ENCODE measurements at places on chromosomes 6 and 20. TPM values are rescaled to one million over a fixed set of nuclear protein-coding genes. Genes with fewer than 3 reads are reported as not detected.
A peak's percentile ranks its signal among the peaks of the same experiment; 100 is the strongest.

DNA sequence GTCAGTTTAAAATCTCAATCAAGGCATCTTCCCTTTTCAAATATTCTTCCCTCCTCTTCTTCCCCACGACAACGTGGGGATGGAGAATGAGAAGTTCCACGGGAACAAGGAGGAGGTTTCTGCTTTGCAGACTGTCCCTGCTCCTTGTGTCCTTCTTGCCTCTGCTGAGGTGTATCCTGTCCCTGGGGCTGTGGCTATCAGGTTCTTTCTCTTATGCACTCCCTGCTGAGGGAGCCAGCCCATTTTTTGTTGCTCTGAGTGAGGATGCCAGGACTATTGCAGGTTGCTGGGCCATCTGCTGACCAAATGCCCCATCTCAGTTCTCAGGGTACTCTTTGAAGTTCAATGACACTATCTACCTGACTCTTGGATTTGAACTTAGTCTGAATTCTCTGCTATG is 533.6 kb downstream of the RNF144B start:
- no peak for DNase-seq

- DNase-seq, result no peak
These were observed 1.1 kb upstream of the GRM1 start for GRCh38 chr6:146027586-146028251.

GRCh38 chr6:112562301-112563231 is 215.4 kb downstream of the RFPL4B start:
- DNase-seq, result no peak

DNA sequence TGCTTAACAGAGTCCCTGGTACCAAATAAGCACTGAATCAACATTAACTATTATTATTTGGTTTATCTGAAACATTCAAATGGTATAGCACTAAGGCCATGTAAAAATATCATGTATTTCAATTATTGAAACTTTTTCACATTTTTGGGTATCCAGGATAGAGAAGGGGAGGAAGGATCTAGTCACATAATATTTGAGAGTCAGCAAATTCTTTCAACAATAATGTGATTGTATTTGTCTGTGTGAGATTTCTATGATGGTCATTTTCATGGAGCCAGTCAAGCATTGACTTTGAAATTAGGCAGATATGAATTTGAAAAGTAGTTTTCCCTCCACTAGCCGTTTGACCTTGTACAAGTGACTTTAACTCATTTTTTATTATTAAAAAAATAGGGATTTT is 67.9 kb downstream of the LAMA2 start:
- no peak for DNase-seq

DNA sequence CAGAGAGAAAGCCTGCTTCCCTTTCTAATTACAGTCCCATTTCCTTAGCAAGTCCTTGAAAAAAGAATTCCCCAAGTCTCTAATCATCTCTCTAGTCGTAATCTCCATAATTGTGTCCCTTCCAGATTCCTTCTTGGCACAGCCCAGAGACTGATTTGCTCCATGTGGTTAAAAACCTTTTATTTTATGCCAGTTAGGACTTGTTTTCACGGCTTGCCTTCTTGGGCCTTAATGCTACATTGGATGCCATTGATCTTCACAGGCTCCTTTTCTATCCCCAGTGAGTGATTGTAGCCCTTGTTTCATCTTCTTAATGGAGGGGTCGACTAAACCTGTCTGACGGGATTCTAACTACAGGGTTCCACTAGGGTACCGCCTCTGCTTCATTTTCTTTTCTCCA is 650.6 kb upstream of the ARID1B start:
- no peak for DNase-seq

DNA sequence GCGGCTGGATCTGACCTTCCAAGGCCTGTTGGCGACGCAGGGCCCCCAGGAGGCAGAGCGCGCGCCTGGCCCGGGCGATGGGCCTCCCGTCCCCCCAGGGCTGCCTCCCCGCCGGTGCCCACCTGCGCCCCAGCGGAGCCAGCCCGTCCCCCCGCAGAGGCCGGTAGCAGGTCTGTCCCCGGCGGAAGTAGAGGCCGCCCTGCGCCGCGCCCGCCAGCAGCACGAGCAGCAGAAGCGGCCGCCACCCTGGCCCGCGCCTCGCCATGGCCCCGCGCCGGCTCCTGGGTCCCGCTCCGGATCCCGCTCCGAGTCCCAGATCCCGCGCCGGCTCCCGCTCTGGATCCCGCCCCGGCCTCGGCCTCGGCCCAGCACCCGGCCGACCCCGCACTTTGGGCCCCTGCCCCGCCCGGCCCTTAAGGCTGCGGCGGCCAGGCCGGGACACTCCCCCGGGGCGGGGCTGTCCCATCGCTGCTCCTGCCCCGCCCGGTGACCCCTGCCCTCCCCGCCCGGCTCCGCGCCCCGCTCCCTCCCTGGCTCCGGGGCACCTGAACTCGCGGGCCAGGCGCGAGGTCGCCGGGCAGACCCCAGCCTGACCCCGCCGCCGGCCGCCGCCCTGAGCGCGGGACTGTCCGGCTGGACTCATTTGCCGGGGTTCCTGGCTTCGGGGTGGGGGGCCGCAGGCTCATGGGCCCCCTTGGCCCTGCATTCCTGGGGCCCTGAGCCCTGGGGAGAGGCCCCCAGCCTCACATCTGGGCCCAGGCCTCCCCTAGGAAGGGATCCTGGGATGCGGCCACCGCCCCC is at the start of gene CTSZ:
TSS of gene CTSZ (minus strand) at position 391 of the 801 bp plus-strand sequence. CDS start at position 265, 126 bp downstream.
- peak; percentile 55 for DNase-seq

DNA sequence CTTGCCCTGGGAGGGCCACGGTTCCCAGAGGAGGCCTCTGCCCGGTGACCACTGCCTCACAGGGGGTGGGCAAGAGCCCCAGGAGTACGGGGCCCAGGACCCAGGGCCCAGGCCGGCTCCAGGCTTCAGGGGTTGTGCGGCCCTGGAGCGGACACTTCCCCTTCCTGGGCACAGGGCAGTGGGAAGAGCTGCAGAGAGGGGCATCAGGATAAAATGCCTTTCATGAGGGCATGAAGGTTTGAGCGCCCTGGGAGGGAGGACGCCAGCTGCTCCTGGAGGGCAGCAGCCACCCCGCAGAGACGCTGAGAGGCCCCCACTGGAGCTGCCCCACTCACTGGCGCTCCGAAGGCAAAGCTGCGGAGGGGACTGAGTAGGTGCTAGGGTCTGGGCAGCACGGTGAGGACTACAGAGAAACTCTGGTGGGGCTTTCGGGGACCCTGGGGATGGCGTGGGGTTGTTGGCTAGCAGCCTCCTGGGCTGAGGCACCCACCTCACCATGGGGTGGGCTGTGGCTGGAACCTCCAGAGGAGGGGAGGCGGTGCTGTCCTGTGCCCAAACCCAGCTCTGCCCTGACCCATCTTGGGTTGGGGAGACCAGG is 10.4 kb downstream of the LAMA5 start:
- DNase-seq, result peak; percentile 20

DNA sequence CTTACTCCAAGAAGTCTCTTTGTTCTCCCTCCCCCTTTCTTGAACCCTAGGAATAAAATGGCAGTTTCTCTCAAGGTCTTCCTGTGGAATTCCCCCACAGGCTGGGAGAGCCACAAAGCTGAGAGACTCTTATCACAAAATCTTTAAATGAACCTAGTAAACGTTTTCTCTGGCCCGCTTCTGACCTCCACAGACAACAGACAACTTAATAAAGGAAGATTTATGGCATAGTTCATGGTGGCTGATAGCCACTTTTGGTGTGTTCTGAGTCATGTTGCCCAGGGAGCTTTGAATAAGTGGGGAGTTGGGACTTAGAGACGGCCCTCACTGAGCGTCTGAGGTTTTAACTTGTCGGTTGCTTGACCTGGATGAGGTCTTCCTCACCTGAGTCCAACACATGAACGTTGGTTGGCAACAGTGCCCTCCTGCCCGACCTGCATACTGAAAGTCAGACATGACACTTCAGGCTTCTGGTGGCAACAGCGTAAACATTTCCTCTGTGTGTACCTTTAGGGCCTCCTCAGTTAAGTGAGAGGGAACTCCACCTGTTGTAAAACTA is 124.1 kb downstream of the FOXO3 start:
- DNase-seq, result peak; percentile 26

- DNase-seq, result no peak
These were observed 70.9 kb downstream of the IBTK start for GRCh38 chr6:82176616-82177015.

DNA sequence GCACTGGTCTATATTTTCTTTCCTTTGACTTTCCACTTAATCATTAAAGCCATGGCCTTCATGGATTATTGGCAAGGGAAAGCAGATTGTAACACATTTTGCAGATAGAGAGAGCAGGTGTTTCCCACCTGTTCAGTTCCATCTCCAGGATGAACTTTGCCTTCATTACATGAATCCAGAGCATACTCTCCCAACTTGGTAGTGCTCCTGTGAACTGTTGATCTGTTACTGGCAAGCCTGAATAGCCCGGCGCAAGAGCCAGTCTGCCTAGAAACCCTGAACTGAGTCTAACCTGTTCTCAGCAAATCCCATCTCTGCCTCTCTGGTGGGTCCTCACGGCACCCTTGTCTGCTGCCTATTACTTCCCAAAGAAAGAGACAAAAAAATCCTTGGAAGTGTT is 210.3 kb downstream of the PLCB1 start:
- no peak for DNase-seq

GRCh38 chr6:89302195-89302770 is 12.8 kb downstream of the GABRR2 start:
- no peak for DNase-seq

DNA sequence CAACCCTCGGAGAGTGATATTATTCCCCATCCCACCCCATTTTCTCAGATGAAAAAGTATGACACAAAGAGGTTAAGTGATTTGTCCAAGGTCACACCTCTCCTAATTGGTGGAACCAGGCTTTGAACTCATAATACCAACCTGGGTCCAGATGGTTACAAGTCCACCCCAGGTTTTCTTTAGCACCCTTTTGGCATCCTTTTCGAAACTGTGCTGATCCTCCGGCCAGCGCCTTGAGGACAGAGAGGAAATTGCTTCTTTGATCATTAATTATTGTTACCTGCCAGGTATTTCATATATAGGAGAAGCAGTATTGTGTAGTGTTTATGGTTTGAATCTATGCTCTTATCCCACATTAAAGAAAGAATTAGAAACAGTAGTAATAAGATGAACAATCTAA is 29.3 kb upstream of the PDYN start:
- no peak for DNase-seq

- peak; percentile 93 for DNase-seq
These were observed 19.4 kb upstream of the TUBB2A start for GRCh38 chr6:3176562-3177355.

DNA sequence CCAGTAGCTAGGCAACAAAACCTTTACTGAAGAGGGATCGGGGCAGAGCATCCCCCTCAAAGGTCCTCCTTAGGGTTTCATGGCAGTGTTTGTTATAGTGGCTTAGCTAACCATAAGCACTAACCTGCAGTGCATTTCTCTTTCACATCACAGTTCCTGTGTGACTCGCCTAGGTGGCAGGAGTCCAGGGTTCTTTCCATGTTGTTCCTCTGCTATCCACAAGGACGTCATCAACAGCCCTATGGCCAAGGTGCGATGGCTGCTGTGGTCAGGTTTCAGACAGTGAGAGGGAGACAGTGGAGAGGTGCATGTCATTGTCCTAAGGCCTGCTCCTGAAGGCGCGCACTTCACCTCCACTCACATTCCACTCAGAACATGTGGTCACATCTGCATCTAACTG is 38.8 kb upstream of the FOXA2 start:
- no peak for DNase-seq

- DNase-seq, result no peak
These were observed 825 bp downstream of the RIMS1 start for GRCh38 chr6:71887006-71887743.

DNA sequence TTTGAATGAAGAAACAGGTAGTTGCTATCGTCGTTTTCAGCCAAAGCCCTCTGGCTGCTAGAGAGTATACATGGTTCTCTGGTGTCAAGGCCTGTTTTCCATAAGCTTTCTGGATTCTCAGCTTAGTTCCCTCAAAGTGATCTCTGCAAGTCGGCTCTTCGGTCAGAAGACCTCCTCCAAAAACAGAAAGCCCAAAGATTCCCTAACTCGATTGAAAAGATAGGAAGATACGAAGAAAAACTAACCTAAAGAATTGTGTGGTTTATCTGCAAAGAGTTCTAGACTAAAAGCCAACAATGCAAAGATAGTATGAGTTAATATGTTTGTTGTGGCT is 545 bp upstream of the ASCC3 start:
- DNase-seq, result peak; percentile 12

DNA sequence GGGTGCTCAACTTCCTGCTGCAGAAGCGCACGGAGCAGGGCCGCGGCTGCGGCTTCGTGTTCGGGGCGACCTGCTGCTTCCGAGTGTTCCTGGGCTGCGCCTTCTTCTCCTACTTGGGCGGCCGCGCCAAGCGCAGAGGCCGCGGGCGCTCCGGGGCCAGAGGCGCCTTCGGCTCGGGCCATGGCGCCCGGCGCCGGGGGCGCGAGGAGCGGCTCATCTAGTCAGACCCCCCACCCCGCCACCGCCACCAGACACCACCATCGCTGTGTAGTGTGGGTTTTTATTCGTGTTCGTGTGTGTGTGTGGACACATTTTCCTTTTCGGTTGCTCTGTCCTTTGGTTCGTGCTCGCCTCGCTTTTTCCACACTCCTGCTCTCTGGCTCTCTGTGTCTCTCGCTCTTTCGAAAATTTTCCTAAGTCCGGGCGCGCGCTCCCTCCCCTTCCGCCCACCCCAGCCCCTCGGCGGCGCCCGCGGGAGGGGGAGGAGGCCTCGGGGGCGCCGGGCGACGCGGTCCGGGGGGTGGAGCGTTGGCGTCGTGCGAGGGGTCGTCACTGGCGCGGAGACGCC is 38.1 kb downstream of the GNAS start:
- peak; percentile 89 for DNase-seq

DNA sequence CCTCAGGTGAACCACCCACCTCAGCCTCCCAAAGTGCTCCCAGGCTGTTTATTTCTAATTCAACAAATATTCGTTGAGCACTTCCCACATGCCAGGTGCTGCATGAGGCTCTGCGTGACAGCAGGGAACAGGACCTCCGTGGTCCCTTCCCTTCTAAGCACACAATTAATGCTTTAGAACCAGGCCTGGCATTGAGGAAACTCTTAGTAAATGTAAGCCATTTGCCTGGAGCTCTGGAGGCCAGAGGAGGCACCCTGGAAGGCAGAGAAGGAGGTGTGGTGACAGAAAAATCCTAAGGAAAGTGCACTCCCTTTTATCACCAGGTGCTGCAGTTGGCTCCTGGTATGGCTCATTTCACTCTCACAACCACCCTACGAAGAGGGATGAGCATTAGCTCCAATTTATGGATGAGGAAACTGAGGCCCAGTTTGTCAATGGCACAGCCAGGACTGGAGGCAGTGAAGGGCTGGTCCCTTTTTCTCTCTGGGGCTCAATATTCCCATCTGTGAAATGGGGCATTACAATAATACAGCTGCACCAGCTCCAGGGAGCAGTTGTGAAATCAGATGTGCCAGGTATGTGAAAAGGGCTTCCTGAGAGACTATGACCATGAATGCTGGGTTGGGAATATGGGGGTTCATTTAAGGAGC is 8.1 kb upstream of the ID1 start:
- no peak for DNase-seq

DNA sequence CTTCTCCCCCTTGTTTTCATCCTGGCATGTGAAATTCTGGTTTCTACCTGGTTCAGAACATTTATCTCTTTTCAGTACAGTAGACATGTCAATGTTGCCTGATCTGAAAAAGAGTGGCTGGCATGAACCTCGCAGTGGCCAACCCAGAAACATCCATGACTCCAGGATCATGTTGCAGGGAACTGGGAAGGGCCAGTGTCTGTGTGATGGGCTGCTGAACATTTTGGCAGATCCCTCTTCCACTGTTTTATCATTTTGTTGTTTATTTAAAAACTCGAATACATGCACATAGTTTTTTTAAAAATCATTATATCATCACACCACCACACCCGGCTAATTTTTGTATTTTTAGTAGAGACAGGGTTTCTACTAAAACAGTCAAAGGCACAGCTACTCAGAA is 19.0 kb downstream of the WFDC3 start:
- DNase-seq, result no peak

The RNF182 gene
- 0.85 TPM for total RNA-seq

The OR2B2 gene
- total RNA-seq, result not detected

The GJA10 gene
- not detected for total RNA-seq

The DOK5 gene
- total RNA-seq, result 0.34 TPM

The KCNK5 gene
- total RNA-seq, result 0.17 TPM

The MRS2 gene
- total RNA-seq, result 28.8 TPM

Measured in dermis blood vessel endothelial cell (primary cell).